ENCODE measurements at places on chromosomes 2 and 18.

GRCh38 chr2:99689145-99689742 is 199.4 kb upstream of the REV1 start:
- DNase-seq, result no peak

DNA sequence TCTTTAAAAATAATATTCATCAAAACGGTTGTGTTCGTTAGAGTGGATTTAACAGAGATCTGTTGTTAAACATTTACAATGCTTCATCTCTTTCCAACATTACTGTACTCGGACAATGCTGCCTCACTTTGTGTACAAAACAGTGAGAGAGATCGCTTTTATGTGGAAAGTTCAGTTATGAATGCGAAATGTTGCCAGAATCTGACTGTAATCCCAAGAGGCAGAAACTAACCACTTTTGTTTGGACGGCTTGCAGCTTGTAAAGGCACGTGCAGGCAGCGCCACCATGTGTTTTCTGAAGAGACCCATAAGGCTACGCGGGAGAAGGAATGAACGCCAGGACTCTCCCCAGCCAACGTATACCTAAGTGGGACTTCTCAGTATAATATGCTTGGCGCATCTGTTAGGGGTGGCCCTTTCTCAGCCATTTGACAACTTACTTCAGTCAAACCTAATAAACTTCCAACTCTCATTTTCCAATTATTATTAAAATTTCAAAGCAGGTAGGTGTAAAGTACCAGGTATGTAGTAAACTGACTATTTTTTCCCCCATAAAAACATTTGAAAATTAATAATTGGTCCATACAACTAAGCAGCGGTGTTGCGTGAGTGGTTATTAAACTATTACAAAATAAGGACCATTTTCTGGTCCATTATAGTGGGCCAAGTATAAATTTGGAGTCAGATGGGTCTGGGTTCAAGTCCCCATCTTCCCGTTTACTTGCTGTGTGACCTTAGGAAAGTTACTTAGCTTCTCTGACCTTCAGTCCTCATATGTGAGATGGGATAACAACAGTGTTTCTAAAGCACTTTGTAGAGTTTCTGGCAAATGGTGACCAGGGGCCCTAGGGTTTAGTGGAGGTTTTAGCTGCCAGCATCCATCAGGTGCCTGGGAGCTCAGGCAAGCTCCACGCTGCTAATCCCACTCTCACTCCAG is 5.6 kb upstream of the NAPG start:
- no peak for DNase-seq

DNA sequence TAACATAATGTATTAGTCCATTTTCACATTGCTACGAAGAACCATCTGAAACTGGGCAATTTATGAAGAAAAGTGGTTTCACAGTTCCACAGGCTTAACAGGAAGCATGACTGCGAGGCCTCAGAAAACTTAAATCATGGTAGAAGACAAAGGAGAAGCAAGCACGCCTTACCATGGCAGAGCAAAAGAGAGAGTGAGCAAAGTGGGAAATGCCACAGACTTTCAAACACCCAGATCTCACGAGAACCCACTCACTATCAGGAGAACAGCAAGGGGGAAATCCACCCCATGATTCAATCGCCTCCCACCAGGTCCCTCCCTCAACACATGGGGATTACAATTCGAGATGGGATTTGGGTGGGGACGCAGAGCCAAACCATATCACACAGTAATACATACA is 22.5 kb downstream of the PIGN start:
- no peak for DNase-seq

- no peak for DNase-seq
Observed at GRCh38 chr2:159515441-159515840, 100.9 kb downstream of the BAZ2B start.

All from cortex of kidney (tissue), 1 donor.